HCT116 (cell line): ENCODE measurements at places on chromosomes 5 and 9. TPM values are rescaled to one million over a fixed set of nuclear protein-coding genes. Genes with fewer than 3 reads are reported as not detected.

CDH12 gene
- total RNA-seq: not detected

- H3K36me3 ChIP-seq: no peaks in the 10 kb centered on the region
- H3K27ac ChIP-seq: no peak overlapping the region
- H3K27me3 ChIP-seq: no peaks in the 10 kb centered on the region
- DNase-seq: no peak
- no peak overlapping the region for H3K4me3 ChIP-seq
- no peaks in the 10 kb centered on the region for H3K4me1 ChIP-seq
Measured at GRCh38 chr5:52895572-52896413, 93.4 kb upstream of the ITGA2 start.

- no peak for DNase-seq
- no peaks in the 10 kb centered on the region for H3K4me1 ChIP-seq
- peaks cover 11% of the 10 kb centered on the region; the same call in 1 of the 2 replicates for H3K27me3 ChIP-seq
- H3K36me3 ChIP-seq: no peaks in the 10 kb centered on the region
- H3K27ac ChIP-seq: no peak overlapping the region
Measured at GRCh38 chr5:58786035-58786434, 203.2 kb downstream of the RAB3C start.

KCNIP1 gene
- not detected for total RNA-seq

DNA sequence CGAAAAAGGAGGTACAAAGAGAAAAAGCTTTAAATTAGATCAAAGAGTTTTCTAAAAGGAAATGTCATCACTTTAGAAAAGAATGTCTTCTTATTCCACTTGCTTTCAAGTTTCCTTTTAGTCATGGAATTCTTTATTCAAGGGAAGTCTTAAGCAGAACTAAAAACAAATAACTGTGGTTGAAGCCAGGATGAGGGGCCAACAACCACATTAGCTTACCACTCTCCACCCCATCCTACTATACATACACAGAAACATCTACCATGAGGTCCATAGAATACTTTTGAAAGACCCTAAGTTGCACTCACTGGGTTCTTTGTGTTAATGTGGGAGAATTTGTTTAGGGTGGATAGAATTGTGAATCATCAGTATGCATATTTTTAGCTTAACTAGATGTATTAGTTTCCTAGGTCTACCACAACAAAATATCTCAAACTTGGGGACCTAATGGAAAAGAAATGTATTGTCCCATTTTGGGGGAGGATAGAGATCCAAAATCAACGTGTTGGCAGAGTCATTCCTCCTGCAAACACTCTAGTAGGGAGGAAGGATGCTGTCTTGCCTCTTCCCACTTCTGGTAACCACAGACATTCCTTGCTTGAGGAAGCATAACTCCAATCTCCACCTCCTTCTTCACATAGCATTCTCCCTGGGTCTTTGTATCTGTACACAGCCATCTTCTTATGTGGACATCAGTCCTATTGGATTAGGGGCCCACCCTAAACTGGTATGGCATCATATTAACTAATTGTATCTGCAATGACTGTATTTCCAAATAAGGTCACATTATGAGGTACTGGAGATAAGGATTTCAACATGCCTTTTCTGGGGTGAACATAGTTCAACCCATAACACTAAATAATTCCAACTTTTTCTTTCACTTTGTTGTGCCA is 239.4 kb downstream of the LURAP1L start:
- no peak overlapping the region for H3K4me3 ChIP-seq
- H3K4me1 ChIP-seq: no peaks in the 10 kb centered on the region
- no peak overlapping the region for H3K27ac ChIP-seq
- DNase-seq: no peak
- H3K27me3 ChIP-seq: peaks cover 11% of the 10 kb centered on the region; the same call in 1 of the 2 replicates

DNA sequence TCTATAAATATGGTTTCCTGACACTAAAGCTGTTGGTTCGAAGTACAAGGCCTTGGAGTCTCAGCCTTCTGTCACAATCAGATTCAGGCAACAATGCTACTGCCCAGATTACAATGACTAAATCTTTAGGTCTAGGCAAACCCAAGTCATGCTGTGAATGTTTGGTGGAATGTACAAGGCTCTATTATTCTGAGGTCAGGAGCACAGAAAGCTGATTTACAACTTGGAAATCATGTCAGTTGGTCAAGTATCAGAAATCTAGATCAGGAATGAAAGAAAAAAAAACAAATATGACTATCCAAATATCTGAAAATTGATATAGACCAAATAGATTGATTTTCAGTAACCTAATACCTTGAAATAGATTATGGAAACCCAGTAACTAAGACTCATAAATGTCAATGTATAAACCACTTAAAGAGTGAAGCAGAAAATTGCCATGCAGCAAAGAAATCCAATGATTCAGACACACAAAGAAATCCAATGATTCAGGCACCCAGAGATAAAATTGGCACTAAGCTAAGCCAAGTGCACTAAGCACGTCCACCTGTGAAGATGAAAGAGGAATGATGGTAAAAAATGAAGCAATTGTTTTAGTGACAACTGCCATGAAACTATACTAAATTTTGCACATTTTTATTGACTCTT is 588.0 kb upstream of the TUSC1 start:
- no peaks in the 10 kb centered on the region for H3K36me3 ChIP-seq
- no peak for DNase-seq
- no peak overlapping the region for H3K27ac ChIP-seq
- no peaks in the 10 kb centered on the region for H3K4me1 ChIP-seq

POLR1E gene
- total RNA-seq: 60.9 TPM

DNA sequence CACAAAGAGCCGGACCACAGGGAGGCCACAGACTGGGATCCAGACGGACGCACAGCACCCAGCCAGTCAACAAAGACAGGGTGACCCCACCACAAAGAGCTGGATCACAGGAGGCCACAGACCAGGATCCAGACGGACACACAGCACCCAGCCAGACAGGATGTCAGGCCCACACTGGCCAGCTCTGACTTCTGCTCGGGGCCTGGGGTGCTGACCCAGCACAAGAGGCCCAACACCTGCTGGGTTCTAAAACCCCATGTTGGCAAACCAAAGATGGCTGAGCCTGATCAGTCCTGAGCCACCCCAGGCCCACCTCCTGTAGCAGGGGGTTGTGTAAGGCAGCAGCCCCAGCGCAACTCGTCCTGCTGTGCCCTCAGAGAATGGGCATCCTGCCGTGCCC is 5.2 kb upstream of the DPH7 start:
- no peak overlapping the region for H3K27ac ChIP-seq
- H3K27me3 ChIP-seq: no peaks in the 10 kb centered on the region
- H3K4me3 ChIP-seq: no peak overlapping the region
- peaks cover 70% of the 10 kb centered on the region; the same call in 1 of the 2 replicates for H3K36me3 ChIP-seq

- DNase-seq: no peak
- H3K36me3 ChIP-seq: no peaks in the 10 kb centered on the region
- H3K27me3 ChIP-seq: no peaks in the 10 kb centered on the region
Measured at GRCh38 chr9:135521608-135522095, 412 bp downstream of the LCN1 start.

GRCh38 chr5:115524199-115524847 is 20.3 kb downstream of the FEM1C start:
- DNase-seq: no peak
- H3K4me3 ChIP-seq: no peak overlapping the region
- no peaks in the 10 kb centered on the region for H3K27me3 ChIP-seq
- peaks cover 31% of the 10 kb centered on the region for H3K36me3 ChIP-seq
- no peak overlapping the region for H3K27ac ChIP-seq

DNA sequence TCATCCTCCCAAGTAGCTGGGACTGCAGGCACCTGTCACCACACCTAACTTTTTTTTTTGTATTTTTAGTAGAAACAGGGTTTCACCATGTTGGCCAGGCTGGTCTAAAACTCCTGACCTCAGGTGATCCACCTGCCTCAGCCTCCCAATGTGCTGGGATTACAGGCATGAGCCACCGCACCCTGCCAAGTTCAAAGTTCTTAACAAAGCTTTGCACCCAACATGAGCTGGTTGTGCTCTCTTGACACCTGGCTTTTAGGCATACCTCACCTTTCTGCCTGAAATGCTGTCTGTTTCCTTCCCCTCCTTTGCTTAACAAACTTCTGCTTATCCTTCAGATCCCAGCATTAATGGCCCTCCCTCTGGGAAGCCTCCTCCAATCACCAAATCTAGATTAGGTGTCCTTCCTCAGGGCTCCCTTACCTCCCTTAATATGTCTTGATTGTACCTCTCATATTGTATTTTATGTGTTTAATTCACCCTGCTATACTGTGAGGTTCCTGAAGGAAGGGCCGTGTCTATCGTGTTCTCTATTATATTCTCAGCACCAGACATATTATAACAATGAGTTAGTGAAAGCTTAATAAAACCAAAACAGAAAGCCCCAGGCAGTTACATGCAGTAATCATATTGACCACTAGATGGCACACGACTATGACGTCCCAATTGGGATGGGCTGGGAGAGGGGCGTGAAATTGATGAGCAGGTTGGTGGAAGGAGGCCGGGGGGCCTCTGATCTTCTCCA is 62.9 kb upstream of the PPARGC1B start:
- no peaks in the 10 kb centered on the region for H3K36me3 ChIP-seq
- H3K27ac ChIP-seq: no peak overlapping the region
- H3K4me1 ChIP-seq: peaks cover 3% of the 10 kb centered on the region; the same call in 1 of the 2 replicates
- H3K4me3 ChIP-seq: no peak overlapping the region

GRCh38 chr5:148778882-148779281 is 47.5 kb upstream of the ADRB2 start:
- no peak overlapping the region for H3K27ac ChIP-seq
- no peak overlapping the region for H3K4me3 ChIP-seq
- H3K4me1 ChIP-seq: 0 out of 2 replicates have a peak, but pooled peaks cover 5% of the 10 kb centered on the region
- no peaks in the 10 kb centered on the region for H3K36me3 ChIP-seq
- H3K27me3 ChIP-seq: no peaks in the 10 kb centered on the region
- DNase-seq: no peak

DNA sequence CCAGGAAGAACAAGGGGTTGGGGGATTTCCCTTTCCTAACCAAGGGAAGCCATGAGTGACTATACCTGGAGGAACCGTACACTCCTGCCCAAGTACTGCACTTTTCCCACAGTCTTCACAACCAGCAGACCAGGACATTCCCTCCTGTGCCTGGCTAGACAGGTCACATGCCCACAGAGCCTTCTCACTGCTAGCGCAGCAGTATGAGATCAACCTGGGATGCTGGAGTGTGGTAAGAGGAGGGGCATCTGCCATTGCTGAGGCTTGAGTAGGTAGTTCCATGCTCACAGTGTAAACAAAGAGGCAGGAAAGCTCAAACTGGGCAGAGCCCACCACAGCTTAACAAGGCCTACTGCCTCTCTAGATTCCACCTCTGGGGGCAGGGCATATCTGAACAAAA is 35.9 kb downstream of the SAXO1 start:
- no peaks in the 10 kb centered on the region for H3K4me1 ChIP-seq
- H3K27ac ChIP-seq: no peak overlapping the region

PCDHGB5 gene
- total RNA-seq: 0.15 TPM

SARDH gene
- 5.6 TPM for total RNA-seq

GRCh38 chr9:82167296-82167695 is 178.7 kb downstream of the SPATA31D1 start:
- H3K36me3 ChIP-seq: no peaks in the 10 kb centered on the region
- no peak for DNase-seq
- H3K4me3 ChIP-seq: no peak overlapping the region
- no peak overlapping the region for H3K27ac ChIP-seq
- H3K27me3 ChIP-seq: no peaks in the 10 kb centered on the region

GRM6 gene
- not detected for total RNA-seq

PCDHAC1 gene
- total RNA-seq: 1.0 TPM

BARHL1 gene
- total RNA-seq: not detected

PCDHAC2 gene
- total RNA-seq: 3.2 TPM

PSD2 gene
- 0.79 TPM for total RNA-seq

- no peaks in the 10 kb centered on the region for H3K27me3 ChIP-seq
- no peaks in the 10 kb centered on the region for H3K4me1 ChIP-seq
- no peak overlapping the region for H3K27ac ChIP-seq
- no peaks in the 10 kb centered on the region for H3K36me3 ChIP-seq
- no peak overlapping the region for H3K4me3 ChIP-seq
Measured at GRCh38 chr9:73011956-73012355, 59.1 kb upstream of the ALDH1A1 start.

GRCh38 chr9:3330792-3331420 is 194.9 kb downstream of the RFX3 start:
- H3K4me1 ChIP-seq: no peaks in the 10 kb centered on the region
- H3K27me3 ChIP-seq: no peaks in the 10 kb centered on the region
- H3K4me3 ChIP-seq: no peak overlapping the region
- H3K27ac ChIP-seq: no peak overlapping the region
- no peaks in the 10 kb centered on the region for H3K36me3 ChIP-seq
- no peak for DNase-seq

FAM151B gene
- total RNA-seq: 1.2 TPM

DNA sequence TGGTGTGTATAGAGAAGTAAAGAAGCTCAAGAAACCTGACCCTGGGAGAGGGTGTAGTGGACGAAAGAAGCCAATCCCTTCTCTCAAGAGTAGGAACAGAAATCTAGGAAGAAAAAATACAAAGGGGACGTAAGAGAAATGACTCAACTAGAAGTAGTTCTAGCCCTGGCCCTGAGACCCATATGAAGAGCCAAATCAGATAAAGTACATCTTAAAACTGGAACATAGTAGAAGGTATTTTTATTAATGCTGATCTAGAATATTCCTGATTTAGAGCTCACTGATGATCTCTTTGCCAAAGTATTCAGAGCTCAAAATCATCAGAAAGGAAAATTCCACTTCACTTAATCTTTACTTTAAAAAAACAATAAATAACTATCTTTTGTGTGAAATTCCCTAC is 184.8 kb downstream of the MLLT3 start:
- no peak overlapping the region for H3K4me3 ChIP-seq
- DNase-seq: no peak
- no peaks in the 10 kb centered on the region for H3K4me1 ChIP-seq
- H3K27me3 ChIP-seq: peaks cover 25% of the 10 kb centered on the region

DNA sequence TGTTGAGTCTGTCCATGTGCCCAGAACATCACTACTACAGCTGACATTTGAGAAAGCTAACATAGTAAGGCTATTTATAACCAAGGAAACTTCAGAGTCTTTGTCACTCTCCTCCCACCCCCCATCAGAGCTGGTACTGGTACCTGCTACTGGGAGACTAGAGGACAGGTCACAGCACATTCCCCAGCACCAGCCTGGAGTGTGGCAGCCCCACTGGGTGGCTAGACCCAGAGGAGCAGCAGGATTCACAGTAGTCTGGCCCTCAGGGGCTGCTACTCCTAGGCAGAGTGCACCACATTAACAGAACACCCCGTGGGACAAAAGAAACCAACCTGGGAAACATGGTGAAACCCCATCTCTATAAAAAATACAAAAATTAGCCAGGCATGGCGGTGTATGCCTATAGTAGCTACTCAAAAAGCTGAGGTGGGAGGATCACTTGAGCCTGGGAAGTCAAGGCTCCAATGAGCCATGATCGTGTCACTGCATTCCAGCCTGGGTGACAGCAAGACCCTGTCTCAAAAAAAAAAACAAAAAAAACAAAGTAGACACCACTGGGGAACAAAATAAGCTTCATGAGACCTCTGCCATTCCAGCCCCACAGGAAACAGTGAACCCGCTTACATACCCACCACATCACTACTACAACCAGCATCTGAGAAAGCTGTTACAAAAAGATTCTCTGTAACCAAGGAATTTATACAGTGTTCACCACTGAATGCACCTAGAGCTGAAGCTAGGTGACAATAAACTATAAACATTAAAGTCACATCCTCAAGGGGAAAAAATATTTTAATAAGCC is 26.3 kb upstream of the PTGER4 start:
- DNase-seq: no peak
- H3K36me3 ChIP-seq: no peaks in the 10 kb centered on the region
- H3K27me3 ChIP-seq: no peaks in the 10 kb centered on the region
- H3K4me1 ChIP-seq: no peaks in the 10 kb centered on the region
- no peak overlapping the region for H3K27ac ChIP-seq

B4GALT1 gene
- total RNA-seq: 31.4 TPM

- H3K27me3 ChIP-seq: no peaks in the 10 kb centered on the region
- H3K4me1 ChIP-seq: no peaks in the 10 kb centered on the region
- no peak for DNase-seq
- no peaks in the 10 kb centered on the region for H3K36me3 ChIP-seq
Measured at GRCh38 chr9:124964604-124965003, 23.7 kb upstream of the GOLGA1 start.

- H3K27me3 ChIP-seq: 0 out of 2 replicates have a peak, but pooled peaks cover 3% of the 10 kb centered on the region
- no peak for DNase-seq
- H3K4me3 ChIP-seq: no peak overlapping the region
Measured at GRCh38 chr5:138240650-138241385, 27.7 kb upstream of the CDC23 start.
